ENCODE measurements at places on chromosomes 1 and 21.

- DNase-seq: no peak
Observed at GRCh38 chr1:14522077-14522925, 76.2 kb upstream of the KAZN start.

- no peak for DNase-seq
Observed at GRCh38 chr1:186454981-186455380, 5.9 kb downstream of the PDC start.

GRCh38 chr1:54774820-54775498 is 10.6 kb upstream of the PARS2 start:
- DNase-seq: peak; percentile 65

GRCh38 chr1:169741666-169742394 is 8.0 kb upstream of the SELE start:
- DNase-seq: peak; percentile 54

DNA sequence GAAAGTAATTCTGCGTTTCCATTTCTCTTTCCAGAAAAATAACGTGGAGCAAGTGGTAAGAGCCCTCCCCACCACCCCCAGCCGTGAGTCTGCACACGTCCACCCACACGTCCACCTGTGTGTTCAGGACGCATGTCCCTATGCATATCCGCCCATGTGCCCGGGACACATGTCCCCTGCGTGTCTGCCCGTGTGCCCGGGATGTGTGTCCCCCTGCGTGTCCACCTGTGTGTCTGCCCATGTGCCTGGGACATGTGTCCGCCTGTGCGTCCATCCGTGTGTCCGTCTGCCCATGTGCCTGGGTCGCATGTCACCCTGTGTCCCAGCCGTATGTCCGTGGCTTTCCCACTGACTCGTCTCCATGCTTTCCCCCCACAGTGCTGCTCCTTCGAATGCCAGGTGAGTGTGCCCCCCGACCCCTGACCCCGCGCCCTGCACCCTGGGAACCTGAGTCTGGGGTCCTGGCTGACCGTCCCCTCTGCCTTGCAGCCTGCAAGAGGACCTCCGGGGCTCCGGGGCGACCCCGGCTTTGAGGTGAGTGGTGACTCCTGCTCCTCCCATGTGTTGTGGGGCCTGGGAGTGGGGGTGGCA is 5.6 kb downstream of the COL6A1 start:
- no peak for DNase-seq
